ENCODE measurements at places on chromosomes 3 and 15.

DNA sequence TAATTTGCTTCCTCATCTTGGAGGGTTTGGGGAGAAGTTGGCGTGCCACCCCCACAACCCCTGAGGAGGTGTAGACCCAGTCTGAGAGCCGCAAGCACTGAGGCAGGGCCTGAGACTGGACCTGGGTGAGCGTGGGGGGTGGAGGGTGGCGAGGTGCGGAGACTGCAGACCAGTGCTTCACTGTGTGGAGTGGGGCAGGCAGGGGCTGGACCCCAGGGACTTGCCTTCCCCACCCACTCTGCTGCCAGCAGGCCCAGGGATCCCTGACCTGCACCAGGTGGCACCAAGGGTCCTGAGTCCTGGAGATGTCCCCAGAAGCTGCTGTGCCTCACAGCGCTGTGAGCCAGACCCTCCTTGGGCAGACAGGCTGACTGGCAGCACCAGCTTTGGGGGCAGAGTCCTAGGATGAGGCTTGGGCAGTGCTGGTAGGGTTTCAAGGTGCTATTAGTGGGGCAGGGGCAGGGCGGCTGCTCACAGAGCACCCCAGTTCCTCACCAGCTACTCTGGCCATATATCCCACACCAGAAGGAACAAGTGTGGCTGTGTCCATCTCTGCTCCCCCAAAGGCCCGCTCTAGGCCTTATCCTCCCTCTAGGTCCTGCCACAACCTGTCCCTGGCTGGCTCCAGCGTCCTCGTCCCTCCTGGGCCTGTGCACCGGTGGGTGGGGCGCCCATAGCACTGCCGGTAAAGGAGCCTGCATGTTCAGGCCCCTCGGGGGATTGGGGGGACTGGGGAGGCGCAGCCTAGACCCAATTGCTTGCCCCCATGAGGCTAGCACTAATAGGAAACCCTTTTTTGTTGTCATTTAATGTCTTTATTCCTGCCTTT is 11.8 kb downstream of the ZBTB47 start:
- no peak for DNase-seq

GRCh38 chr15:70437882-70438451 is 325.4 kb downstream of the UACA start:
- DNase-seq = no peak

GRCh38 chr3:178707311-178708031 is 171.2 kb downstream of the KCNMB2 start:
- no peak for DNase-seq

DNA sequence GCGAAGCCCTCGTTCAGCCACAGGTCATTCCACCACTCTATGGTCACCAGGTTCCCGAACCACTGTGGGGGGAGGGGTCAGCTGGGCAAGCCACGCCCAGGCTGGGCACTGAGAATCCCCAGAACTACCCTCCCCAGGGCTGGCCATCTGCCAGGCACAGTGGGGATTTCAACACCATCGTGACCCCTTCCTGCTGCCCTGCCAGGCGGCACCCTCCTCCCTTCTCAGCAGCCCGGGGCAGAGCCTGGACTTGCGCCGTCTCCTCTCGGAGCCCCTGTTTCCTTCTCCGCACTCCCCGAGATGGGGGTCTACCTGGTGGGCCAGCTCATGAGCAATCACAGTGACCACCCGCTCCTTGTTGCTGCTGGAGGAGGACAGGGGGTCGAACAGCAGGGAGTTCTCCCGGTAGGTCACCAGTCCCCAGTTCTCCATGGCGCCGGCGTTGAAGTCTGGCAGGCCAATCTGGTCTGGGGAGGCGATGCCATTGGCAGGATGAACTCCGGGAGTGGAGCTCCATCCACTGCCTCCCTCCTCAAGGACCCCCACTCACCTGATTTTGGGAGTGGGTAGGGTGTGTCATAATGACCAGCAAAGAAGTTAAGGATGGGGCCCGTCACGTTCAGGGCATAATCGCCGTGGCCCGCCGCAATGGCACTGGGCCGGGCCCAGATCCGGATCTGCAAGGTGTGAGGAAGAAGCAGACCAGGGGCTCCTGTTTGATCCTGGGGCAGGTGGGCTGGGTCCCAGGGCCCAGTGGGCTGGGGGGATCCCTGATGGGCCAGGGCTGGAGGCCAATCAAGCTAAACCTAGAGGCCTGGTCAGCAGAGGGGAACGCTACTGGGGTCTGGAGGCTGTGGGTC is 10.5 kb downstream of the ANPEP start:
- DNase-seq = no peak

GRCh38 chr15:78003539-78004008 is 73.9 kb downstream of the TBC1D2B start:
- DNase-seq = no peak

DNA sequence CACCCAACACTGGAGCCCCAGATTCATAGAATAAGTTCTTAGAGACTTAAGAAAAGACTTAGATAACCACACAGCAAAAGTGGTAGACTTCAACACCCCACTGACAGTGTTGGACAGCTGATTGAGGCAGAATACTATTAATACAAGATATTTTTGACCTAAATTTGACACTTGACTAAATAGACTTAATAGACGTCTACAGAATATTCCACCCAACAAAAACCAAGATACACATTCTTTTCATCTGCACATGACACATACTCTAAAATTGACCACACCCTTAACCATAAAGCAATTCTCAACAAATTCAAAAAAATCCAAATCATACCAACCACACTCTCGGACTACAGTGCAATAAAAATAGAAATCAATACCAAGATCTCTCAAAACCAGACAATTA is 179.8 kb upstream of the TPM1 start:
- DNase-seq = no peak

DNA sequence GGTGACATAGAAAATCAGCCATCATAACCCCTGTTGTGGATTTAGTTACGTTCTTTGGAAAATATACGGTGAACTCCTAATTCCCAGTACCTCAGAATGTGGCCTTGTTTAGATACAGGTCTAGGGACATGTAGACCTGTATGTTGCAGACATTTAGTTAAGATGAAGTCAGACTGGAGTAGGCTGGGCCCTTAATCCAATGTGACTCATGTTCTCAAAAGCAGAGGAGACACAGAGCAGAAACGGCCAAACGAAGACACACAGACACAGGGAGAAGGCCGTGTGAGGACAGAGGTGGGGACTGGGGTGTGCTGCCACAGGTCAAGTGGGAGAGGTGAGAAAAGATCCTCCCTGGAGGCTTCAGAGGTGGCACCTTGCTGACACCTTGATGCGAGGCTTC is 119.0 kb upstream of the PROK2 start:
- no peak for DNase-seq

DNA sequence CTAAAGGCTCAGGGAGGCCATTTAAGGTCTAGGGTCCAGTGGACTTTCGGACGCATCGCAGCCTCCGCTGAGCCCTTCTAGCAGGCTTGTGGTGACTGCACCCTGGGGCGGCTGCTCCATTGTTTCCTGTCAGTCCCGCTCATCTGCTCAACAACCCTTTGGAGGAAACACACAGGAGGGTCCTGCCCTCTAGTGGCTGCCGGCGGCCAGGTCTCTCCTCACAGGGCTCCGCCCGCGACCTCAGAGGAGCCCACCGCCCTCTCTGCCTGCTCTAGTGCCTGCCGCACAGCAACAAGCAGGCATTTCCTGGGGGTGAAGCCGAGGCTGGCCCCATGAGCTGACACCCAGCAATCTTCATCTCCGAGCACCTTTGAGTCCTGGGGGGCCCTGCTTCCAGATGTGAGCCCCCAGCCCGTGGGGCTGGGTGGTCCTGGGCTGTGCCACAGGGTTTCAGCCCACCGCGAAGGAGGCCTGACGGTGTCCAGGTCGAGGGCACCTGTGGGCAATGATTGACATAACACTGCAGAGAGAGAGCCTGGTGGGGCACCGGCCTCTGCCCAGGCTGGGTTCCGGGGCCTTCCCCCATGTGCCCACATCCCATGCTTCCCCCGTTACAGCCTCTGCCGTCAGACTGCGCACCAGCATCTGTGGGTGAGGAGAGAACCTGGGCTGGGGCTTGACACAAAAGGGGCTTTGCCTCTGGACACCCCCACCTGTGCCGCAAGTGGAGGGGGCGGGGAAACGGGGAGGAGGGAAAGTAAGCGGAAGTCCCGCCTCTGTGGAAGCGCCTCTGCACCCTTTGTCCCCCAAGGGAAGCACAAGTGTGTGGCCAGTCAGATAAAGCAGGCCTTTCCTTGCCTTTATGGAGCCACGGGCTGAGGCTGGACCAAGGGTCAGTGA is 27.0 kb upstream of the SFMBT1 start:
- DNase-seq = peak; percentile 49

GRCh38 chr15:50576166-50576565 is 29.7 kb upstream of the USP50 start:
- DNase-seq = no peak

DNA sequence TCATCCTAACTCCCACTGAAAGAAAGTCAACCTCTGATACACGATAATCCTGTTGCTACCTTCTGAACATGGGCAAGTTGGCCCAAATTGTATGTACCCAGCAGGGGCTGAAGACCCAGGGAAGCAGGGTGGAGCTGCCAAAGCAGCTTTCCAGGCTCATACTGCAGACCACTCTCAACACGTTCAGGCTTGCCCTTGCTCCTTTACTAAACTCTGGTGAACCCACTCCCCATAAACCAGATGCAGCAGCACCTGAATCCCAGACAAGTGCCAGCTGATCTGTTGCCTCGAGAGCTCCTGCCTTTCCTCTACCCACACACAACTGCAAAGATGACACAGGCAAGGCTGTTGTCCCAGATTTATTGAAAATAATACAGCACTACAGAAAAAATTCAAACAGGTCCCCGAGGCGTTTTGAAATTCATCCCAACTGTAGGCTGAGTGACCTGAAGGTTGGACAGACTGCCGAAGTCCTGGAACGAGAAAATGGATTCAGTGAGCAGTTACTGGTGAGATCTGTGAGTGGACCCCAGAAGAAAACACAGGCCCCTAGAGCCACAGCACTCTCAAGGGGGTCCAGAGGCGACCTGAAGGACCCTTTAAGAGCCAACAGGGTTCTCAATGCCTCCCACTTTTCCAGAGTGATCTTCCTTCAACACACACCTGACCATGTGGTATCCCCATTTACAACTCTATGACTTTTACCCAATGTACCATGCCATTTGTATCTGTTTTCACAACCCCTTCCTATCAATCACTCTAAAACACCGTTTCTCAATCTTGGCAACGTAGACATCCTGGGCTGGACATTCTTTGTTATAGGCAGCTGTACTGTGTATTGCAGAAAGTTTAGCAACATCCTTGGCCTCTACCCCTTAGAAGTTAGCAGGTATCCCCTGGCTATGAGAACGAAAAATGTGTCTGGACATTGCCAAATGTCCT is 3.6 kb downstream of the RPS17 start:
- no peak for DNase-seq

DNA sequence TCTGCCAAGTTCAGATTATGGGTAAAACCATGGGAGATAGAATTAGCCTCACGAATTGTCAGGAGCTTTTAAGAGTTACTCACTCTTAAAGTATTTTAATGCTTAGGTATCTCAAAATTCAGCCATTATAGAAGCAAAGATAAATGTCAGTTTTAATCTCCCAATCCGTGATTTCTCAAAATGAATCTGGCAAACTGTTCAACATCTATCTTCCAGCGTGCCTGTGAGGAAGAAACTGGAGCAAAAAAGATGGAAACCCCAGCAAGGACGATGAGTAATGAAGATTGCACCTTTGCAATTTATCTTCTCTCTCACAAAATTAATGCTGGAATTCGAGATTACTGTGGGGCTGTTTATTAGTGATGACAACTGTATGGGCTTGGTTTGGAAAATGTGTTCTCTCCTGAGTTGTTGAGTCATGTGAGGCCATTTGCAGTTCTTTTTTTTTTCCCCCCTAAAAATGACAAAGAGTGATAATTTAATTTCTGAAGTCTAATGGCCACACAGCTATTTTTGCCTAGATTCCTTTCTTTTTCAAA is 70.5 kb downstream of the PYDC2 start:
- no peak for DNase-seq

GRCh38 chr3:46721009-46721408 is 3.3 kb upstream of the PRSS50 start:
- DNase-seq = no peak

DNA sequence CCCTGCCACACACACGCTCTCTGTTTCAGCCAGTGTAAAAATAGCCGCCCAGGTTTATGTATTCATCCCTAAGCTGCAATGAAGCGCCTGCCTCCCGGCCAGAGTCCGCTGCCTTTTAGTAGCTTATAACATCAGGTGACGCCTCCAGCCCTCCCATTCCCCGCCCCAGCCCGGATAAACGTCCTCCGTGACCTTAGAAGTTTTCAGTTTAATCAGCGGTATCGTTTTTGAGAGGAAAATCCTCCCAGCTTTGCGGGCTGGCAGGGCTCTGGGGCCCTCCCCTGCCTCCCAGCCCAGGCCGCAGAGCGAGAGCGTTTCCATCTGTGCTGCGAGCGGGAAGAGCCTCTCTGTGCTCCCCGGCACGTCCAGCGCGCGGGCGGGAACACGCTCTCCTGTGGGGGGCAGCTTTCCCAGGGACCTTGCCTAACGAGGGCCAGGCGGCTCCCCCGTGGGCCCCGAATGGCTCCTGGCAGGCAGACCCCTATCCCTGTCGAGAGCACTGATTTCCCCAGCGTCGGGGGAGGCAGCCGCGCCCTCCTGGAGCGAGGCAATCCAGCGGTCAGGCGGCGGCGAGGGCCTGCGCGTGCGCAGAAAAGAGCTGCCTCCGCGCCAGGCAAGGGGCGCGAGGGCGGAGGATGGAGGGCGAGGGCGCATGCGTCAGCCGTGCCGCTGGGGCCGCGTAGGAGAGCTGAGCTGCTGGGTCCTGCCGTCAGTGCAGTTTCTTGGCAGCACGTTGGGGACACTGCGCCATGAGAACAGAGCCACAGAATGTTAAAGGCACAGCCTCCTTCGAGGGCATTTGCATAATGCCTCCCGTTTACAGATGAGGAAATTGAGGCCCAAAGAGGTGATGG is 71.1 kb downstream of the CCNL1 start:
- peak; percentile 94 for DNase-seq

- DNase-seq = no peak
These were observed 83.6 kb downstream of the NCEH1 start for GRCh38 chr3:172627057-172627809.

- DNase-seq = no peak
These were observed 63.8 kb upstream of the ACP3 start for GRCh38 chr3:132253262-132253878.

- DNase-seq = no peak
These were observed 247.8 kb downstream of the ALCAM start for GRCh38 chr3:105614288-105615030.

DNA sequence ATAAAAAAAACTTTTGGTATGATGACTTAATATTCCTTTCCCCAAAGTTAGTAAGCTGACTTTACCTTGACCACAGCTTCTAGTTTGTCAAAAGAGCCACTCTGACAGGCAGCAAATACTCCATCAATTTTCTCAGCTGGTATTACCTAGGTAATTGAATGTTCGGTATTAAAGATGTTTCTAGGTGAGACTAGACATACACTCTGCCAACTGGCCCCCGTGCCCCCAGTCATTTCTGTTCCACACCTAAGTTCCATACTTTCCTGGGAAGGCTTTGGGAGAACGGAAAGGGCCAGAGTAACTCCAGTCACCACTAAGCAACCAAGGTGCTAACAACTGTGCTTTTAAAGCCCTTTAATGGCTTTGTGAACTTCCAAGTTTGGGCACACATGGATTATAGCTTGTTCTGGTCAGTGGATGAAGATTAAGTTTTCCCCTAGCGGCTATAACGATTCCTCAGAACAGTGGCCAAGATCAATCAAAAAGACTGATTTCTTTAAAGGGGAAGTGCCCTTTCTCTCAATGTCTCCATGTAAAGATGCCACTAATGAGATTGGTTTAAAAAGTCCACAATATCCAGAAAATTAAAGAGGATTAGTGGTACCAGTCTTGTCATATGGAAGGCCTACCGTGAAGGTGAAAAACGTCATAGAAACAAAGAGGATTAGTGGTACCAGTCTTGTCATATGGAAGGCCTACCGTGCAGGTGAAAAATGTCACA is 7.0 kb downstream of the EIF4A2 start:
- no peak for DNase-seq

GRCh38 chr3:26347150-26347549 is 275.4 kb upstream of the LRRC3B start:
- DNase-seq = no peak
